ENCODE measurements at places on chromosomes 6 and 20. TPM values are rescaled to one million over a fixed set of nuclear protein-coding genes. Genes with fewer than 3 reads are reported as not detected.

- no peak for DNase-seq
These were observed 167.3 kb downstream of the KCNQ5 start for GRCh38 chr6:72789145-72789544.

- no peak for DNase-seq
These were observed 29.8 kb upstream of the GMDS start for GRCh38 chr6:2274981-2275891.

DNA sequence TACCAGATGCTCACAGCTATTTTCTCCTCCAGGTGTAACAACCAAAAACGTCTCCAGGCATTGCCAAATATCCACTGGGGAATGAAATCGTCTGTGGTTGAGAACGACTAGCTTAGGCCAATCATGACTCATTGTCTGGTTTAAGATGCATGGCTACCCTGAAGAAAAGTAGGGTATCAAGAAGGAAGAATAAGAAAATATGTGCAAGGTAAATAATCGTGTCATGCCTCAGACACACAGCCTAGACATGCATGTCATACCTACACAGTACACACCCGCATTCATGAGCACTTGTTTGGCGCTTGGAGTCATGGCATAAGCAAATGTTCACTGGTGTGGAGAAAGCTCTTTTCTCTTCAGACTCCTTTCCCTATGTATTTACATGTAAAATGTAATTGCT is 745.7 kb downstream of the MAFB start:
- DNase-seq, result no peak

DNA sequence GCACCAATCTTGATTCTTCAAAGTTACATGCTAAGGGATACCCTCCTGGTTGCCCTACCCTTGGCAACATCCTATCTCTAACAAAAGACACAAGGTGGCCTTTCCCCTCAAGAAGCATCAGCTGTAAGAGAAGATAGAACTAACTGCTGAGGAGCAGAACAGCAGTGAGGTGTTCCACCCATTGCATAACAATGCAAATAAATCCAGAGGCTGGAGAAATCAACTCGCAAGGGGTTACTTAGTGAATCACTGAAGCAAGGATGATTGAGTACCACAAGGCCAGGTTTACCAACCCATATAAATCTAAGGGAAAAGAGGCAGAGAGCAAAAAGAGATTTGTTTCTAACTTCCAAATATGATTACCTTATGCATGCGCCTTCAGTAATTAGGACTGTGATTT is 36.7 kb downstream of the F13A1 start:
- no peak for DNase-seq

GRCh38 chr6:19968201-19968600 is 131.0 kb downstream of the ID4 start:
- no peak for DNase-seq

GRCh38 chr6:158279615-158280014 is 32.6 kb upstream of the TULP4 start:
- DNase-seq, result peak; percentile 66

- DNase-seq, result no peak
These were observed 26.7 kb downstream of the ZNF337 start for GRCh38 chr20:25669826-25670422.

DNA sequence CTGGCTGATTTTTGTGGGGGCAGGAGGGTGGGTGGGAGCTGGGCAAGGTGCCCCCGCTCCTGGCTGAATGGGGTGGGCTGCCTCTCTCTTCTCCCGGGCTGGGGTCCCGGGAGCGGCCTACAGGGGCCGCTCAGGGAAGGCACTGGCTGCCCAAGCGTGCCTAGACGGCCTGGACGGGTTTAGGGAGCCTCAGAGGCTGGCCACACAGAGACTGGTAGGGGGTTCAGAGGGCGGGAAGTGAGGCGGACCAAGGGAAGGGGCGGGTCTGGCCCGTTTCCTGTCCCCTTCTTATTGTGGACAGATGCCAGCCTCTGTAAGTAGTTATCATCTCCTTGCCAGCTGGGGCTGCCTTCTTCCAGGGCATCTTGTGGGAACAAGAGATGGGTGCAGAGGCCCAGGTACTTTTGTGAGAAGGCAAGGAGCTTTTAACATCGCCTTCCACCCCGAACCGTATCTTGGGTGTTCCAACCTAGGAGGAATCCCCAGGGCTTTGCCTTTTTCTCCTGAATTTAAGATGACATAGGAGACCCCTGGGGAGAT is 437 bp downstream of the CD40 start:
- peak; percentile 55 for DNase-seq

- DNase-seq, result no peak
These were observed 951.8 kb upstream of the MAP3K7 start for GRCh38 chr6:91538622-91539021.

GRCh38 chr6:3019065-3019464 is 19.4 kb downstream of the NQO2 start:
- no peak for DNase-seq

DNA sequence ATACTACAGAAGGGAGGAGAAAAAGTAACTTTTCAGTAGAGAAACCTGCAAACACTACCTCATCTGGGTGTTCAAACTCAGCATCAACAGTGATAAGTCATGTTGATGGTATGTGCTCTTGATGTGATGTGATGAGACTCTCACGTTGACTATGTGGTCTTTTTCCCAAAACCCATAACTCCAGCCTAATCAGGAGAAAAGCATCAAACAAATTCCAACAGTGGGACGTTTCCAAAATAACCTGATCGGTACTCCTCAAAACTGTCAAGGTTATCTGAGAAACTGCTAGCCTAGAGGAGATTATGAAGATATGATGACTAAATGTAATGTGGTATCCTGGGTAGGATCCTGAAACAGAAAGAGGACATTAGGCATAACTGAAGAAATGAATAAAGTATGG is 41.9 kb upstream of the TAB2 start:
- DNase-seq, result no peak

GRCh38 chr20:34773726-34774125 is 51.7 kb downstream of the NCOA6 start:
- no peak for DNase-seq

DNA sequence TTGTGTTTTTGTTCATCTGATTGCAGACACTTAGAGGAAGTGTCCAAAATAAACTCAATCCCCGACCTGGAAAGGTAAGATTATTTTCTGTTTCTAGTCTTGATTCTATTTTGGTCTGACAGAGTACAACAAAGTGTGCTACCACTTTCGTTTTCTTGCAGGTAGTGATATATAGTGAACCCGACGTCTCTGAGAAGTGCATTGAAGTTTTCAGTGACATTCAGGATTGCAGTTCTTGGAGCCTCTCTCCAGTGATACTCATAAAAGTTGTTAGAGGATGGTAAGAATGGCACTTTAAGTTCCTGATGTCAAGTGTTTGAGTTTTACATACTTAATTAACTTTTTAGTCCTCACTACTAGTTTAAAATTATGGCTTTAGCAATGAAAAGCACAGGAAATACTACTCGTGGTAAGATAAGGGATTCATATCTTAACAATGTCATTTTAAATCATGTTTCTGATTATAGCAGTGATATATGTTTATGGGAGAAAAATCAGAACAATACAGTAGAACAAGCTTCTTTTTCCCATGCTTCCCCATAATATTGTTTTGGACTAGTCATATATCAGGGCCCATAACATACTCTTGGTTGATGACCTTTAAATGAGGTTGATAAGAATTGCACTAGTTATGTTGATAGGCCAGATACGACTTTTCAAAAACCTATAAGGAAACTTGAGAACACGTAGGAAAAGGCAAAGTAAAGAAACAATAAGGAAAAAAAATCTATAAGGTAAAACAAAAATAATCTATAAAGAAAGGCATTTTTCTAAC is 104.0 kb downstream of the RTN4IP1 start:
- no peak for DNase-seq

- no peak for DNase-seq
These were observed 15.0 kb downstream of the ACSS2 start for GRCh38 chr20:34891166-34892062.

- DNase-seq, result no peak
These were observed 1.5 kb upstream of the CRIP3 start for GRCh38 chr6:43310134-43310533.

GRCh38 chr6:112214739-112215269 is 39.6 kb downstream of the LAMA4 start:
- no peak for DNase-seq

GRCh38 chr6:105786449-105786848 is 299.7 kb upstream of the PRDM1 start:
- no peak for DNase-seq

DNA sequence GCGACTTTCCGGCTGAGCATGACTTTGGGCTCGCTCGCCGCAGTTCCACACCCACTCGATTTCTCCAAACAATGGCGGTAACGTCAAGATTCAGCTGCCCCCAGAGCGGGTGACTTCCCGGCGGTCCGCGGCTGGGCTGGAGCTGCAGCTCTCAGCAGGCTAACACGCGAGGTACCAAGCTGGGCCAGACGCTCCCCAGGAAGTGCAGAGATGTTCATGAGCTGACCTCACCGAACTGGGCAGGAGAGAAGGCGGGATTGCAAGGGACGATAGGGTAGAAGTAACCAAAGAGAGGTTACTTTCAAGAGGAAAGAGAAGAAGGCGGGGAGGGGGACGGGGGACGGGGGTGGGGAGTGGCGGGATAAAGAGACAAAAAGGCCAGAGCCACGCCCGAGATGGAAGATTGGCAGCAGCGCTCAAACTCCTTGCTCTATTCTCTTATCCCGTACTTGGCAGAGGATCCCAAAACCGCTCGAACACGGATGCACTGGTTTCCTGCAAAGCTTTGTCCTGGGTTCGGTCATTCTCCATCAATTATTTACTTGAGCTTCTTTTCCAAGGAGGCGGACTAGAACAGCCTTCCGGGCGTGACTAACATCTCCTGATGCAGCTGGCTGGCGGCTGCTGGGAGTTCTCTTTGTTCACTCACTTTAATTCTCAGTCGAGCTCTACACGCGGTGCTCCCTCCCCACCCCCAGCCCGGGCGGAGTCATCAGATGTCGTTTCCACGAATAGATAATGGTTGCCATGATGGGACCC is at the start of gene MTCL3:
Gene MTCL3, minus strand, starts transcription at position 626 of the 759 bp plus-strand sequence.
- no peak for DNase-seq

- DNase-seq, result no peak
These were observed 1.2 kb downstream of the ZFAND3 start for GRCh38 chr6:37820718-37821079.

GRCh38 chr6:89007209-89008000 is 44.0 kb upstream of the RNGTT start:
- no peak for DNase-seq

DNA sequence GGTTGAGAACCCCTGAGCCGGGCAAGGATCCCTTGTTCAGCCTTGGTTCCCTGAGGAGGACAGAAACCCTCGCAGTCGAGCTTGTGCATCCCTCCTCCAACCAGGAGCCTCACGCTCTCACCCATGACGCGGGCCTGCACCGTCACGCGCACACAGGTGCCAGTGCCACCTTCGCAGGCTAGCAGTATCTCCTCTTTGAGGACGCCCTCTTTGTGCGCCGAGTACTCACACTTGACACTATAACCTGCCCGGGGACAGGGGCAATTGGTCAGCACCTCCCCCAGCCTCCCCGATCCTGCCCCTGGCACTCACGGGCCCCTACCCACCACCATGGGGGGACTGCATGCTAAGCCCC is 13.3 kb downstream of the ADISSP start:
- no peak for DNase-seq

DNA sequence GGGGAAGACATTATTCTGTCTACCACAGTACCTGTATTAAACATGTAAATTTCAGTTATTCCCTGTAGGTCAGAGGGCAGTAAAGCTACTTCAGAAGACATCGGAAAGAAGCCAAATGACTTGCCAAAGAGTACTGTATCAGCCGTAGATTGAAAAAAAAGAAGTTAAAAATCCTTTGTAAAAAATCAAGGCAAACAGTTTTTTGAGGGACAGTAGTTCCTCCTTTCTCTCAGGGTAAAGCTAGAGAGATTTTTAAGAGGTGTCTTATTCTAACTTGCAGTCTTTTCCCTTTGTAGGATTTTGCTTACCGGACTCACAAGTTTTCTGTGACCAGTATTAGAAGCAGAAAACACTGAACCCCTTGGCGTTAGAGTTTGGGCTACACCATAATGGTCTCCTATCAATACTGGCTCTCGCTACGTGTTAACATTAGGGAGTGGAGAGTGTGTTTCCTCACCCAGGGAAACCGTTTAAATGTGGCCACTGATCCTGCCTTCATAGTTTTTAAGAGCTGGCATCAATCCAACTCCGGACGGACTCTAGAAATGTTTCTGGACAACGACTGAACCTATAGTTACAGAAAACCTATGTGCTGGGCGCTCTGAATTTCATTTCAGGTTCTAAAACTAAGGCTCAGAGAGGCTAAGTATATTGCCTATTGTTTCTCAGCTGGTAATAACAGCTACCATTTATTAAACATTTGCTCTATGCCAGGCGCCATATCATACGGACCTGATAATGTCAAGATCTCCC is 1.3 kb upstream of the ASXL1 start:
- DNase-seq, result no peak

DNA sequence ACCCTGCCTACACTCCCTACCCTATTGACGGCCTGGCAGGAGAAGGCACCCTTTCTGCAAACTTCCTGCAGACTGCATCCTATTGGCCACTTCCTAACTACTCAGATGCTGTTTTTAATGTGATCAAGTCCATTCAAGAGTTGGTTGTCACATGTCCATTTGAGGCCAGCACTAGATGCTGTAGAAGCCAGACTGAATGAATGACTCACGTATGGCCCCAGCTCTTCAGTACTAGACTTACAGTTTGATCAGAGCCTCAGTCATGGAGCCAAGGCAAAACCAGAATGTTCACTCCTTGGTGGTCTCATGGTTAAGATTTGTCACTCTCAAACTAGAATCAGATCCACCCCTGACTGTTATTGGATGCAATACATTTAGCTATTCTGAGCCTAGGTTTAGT is 101.7 kb downstream of the OPRM1 start:
- no peak for DNase-seq

- DNase-seq, result no peak
These were observed 164.1 kb downstream of the TBXT start for GRCh38 chr6:166003569-166003968.

DNA sequence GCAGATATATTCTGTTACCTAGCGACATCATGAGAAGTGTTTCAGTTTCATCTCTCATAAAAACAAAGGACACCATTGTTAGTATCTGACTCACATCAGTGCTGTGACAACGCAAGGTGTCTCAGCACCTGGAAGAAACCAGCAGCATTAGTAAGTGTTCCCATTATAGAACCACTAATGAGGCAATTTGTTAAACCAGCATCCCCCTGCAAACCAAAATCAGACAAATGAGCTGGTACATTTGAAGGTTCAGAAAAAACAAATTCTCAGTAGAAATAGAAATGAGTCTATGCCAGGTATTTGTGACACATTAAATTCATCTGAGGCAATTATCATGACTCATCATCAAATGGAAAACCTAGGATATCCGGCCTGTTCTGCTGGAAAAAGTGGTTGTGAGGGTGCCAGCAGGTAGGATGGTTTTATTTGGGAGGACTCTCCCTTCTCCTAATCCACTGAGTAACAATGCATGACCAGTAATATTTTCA is 151.7 kb downstream of the TMEM200A start:
- DNase-seq, result no peak

GRCh38 chr6:140178935-140179334 is 804.5 kb upstream of the CITED2 start:
- DNase-seq, result no peak

NHSL1 gene
- total RNA-seq, result 2.3 TPM

TRIM31 gene
- not detected for total RNA-seq

CASS4 gene
- 3.0 TPM for total RNA-seq

CDSN gene
- not detected for total RNA-seq

CALHM5 gene
- total RNA-seq, result 0.68 TPM

SDC4 gene
- 269 TPM for total RNA-seq

OSTM1 gene
- 42.3 TPM for total RNA-seq

VGLL2 gene
- total RNA-seq, result not detected

CCN6 gene
- 0.25 TPM for total RNA-seq

IL17A gene
- total RNA-seq, result not detected

ARFGEF3 gene
- 0.72 TPM for total RNA-seq

PDYN gene
- not detected for total RNA-seq

OR2B6 gene
- not detected for total RNA-seq

BEND6 gene
- total RNA-seq, result 1.3 TPM

LY86 gene
- 2.3 TPM for total RNA-seq

SYCP2 gene
- total RNA-seq, result 1.00 TPM
